Stimulated activated CD4-positive, alpha-beta T cell treated with anti-CD3 and anti-CD28 coated beads, Interleukin-1b, Interleukin-23, amount 100 ng/mL, for 1 hour (primary cell): ENCODE measurements at places on chromosomes 7 and 10.

GRCh38 chr10:11521860-11522259 is 89.6 kb downstream of the USP6NL start:
- no peak for DNase-seq

DNA sequence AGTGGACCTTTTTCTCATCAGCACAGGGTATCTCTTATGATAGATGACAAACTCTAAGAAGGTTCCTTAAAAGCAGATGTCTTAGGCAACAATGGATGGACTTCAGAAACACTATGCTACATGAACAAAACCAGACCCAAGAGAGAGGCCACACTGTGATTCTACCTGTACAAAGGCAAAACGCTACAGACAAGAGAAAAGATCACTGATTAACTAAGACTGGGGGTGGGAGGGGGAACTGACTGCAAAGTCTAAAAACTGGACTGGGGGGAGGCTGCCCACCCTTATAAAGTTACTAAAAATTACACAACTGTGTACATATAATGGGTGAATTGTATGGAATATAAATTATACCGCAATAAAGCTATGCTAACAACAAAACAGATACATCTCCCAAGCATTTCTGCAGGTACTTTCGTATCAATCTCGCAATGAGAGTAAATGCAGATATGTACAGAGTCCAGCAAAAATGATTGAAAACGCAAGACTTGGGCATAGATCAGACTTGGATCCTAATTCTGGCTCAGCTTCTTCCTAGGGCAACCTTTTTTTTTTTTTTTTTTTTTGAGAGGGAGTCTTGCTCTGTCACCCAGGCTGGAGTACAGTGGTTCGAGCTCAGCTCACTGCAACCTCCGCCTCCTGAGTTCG is 179.7 kb downstream of the FAM107B start:
- no peak for DNase-seq

- DNase-seq = no peak
Observed at GRCh38 chr10:62491597-62491996, 117.4 kb downstream of the ZNF365 start.

DNA sequence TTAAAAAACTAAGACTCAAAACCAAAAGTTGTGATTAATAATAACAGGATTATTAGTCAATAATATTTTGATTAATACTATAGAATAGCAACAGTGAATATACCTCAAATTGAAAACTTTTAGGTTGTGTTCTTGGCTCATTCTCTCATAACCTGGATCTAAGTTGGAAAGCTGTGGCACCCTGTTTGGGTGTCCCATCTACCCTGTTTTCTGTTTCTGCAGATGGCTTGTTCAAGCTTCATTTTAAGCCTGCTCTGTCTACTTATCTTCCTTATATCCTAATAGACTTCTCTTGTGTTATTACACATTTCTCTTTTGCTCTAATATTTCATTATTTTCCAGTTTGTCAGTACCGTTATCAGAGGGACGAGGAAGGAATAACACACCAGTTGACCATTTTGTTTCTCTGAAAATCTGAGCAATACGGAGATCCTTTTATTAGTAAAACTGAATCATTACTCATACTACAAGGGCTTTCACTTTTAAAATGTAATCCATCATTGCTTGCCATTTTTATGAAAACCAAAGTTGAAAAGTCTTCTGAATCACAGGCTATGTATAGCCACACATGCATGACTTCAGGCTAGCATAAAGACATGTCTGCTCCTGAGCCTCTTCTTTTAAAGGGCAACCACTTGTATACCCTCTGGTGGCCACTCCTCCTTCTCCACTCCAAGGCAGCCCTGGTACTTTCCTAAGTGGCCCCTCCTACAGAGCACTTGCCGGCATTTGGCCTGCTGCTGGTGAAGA is 22.3 kb downstream of the COX15 start:
- DNase-seq = no peak

DNA sequence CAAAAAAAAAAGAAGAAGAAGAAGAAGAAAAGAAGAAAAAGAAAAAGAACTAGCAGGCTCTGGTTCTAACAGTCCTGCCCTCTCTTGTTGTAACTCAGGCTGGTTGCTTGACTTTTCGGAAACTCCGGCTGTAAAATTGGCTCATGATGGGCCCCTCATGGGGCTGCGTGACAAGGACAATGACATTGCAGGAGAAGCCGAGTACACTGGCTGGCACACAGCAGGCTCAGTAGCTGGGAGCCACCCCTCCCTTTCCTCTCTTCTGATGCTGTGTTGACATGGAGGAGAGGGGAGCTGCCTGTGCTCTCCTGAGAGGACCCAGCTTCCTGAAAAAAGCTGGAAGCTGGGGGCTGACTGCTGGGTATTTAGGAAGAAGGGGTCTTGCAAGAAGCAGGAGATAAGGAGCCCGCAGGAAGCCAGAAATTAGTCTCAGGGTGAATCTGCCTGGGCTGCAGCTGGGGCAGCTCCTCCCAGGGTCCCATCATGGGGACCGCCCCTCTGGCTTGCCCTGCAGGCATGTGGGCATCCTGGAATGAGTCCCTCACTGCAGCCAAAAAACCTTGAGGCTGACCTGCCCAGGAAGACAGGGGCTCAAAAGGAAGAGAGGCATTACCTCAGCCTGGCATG is 14.6 kb upstream of the GPR26 start:
- DNase-seq = no peak

DNA sequence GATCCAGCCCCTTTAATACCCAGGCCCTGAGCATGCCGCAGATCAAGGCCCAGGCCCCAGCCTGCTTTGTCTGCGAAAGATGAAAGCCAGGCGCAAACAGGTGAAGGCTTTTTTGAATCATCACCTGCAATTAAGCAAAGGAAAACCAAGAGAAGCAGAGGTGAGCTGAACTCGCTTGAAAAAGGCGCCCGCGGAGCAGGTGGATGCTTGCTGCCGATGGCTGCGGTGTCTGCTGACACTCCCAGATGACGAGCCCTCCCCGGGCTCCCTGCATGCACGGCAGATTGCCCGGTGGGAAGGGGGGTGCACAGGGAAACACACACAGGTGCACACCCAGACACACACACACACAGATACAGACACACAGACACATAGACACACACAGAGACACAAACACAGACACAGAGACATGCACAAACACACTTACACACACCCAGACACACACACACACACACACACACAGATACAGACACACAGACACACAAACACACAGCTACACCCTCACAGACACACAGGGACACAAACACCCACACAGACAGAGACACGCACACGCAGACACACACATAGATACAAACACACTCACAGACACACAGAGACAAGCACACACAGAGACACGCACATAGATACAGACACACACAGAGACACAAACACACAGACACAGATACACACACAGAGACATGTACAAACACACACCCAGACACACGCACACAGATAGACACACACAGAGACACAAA is 142.6 kb upstream of the RNF32 start:
- DNase-seq = no peak
